Iris pigment epithelial cell (primary cell): ENCODE measurements at places on chromosomes 12 and 14.

DNA sequence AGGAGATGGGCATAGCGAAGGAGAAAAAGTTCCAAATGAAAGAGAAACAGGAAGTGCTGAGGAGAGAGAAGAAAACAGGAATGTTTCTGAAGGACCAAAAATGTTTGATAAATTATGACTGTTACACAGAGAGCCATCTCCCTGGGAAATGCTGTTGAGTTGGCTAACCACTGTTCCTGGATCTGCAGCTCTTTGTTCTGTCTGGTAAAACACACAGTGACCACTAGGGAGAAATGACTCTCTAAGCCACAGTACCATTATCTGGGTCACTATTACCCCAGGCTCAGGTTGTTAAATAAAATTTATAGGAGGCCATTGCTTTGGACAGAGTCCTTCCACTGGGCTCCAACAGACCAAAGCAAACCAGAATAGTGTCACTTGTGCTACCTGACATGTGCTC is 219.3 kb downstream of the CRADD start:
- DNase-seq, result peak; percentile 28

DNA sequence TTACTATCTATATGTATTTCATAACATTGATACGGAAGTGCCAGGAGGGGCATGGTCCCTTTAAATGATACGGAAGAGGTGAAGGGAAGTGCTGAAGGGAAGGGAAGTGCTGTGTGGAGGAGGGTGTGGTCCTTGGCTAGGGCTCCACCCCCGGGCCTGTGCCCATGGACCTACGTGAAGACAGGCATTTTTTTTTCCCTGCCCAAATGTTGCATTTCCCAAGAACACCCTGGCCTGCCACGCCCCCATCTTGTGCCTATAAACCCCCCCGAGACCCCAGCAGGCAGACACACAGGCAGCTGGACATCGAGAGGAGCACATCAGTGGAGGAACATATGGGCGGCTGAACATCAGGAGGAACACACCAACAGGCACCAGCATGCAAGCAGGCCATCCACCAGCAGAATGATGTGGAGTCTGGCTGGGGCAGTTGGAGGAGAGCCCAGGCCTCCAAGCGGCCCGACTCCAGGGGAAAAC is 134.1 kb downstream of the SLC41A2 start:
- DNase-seq, result no peak

GRCh38 chr12:98483621-98484503 is 31.5 kb upstream of the TMPO start:
- DNase-seq, result no peak

DNA sequence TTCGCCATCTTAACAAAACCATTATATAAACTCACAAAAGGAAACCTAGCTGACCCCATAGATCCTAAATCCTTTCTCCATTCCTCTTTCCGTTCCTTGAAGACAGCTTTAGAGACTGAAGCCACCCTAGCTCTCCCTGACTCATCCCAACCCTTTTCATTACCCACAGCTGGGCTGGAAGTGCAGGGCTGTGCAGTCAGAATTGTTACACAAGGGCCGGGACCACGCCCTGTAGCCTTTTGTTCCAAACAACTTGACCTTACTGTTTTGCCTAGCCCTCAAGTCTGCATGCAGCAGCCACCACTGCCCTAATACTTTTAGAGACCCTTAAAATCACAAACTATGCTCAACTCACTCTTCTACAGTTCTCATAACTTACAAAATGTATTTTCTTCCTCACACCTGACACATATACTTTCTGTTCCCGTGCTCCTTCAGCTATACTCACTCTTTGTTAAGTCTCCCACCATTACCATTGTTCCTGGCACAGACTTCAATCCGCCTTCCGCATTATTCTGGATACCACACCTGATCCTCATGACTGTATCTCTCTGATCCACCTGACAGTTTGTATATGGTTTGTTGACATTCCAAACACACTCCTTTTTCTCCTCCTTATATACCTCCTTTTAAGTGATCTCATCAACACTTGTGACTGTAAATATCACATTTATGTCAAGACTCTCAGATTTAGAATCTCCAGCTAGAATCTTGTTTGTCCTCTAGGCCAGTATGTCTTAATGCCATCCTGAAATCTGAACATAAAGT is 208.7 kb downstream of the KITLG start:
- peak; percentile 38 for DNase-seq

DNA sequence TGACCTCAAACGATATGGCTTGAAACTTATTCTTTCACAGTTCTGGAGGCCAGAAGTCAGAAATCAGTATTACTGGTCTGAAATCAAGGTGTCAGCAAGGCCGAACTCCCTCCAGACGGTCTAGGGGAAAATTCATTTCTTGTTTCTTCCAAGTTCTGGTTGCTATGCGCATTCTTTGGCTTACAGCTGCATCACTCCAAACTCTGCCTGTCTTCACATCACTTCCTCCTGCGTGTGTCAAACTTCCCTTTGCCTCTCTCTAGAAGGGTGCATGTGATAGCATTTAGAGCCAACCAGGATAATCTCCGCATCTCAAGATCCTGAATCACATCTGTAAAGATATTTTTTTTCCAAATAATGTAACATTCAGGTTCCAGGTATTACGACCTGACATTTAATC is 62.8 kb downstream of the DENND5B start:
- no peak for DNase-seq

GRCh38 chr14:55301437-55302121 is 30.4 kb downstream of the FBXO34 start:
- DNase-seq, result peak; percentile 80

- no peak for DNase-seq
These were observed 94.6 kb downstream of the TMEM30B start for GRCh38 chr14:61186341-61187195.

- peak; percentile 75 for DNase-seq
These were observed 13.5 kb downstream of the PHLDA1 start for GRCh38 chr12:76018111-76018510.

- DNase-seq, result peak; percentile 34
These were observed 79.8 kb downstream of the SRRM4 start for GRCh38 chr12:119060847-119061796.

DNA sequence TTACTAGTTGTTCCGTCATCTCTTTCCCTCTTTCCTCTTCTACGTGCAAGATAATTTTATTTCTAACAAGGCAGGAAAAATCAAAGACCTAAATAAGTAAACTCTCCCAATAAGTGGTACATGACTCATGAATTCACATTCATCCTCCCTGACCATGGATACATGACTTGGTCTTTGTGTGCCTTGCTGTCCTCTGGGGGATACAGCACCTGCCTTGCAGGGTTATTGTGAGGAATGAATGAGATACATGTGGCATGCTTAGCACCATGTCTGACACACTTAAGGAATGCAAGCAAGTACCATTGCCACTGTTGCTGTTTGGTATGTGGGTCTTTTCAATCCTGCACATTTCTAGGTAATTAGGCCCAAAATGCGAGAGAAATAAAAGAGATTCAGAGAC is 208.4 kb downstream of the DPF3 start:
- DNase-seq, result no peak

DNA sequence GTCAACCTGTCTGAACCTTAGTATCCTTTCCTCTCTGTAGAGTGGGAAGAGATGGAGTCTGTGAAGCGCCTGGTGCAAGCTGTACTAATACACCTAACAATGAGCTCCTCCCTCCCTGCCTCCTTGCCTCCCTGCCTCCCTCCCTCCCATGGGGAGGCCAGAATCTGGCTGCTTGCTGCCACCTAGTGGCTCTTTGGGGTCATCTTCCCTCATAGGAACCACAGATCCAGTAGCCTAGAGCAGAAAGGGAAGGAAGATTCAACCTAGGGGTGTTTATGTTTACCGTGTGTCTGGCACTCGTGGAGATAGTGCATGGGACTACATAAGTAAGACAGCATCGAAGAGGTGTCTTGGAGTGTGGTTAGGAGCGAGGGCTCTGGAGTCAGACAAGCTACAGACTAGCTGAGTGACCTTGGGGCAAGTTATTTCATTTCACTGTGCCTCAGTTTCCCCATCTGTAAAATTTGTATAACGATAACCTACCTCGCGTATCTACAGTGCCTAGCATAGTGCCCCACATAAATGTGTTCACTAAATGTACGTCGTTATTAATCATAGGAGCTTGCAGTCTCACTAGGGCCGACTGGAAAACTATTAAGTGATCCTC is 35.5 kb upstream of the TSPAN9 start:
- DNase-seq, result peak; percentile 78

- DNase-seq, result no peak
These were observed 51.4 kb upstream of the GPR132 start for GRCh38 chr14:105116451-105117256.

GRCh38 chr12:54273981-54274380 is 5.9 kb downstream of the CBX5 start:
- no peak for DNase-seq

GRCh38 chr12:132222096-132222807 is 78.0 kb downstream of the NOC4L start:
- peak; percentile 17 for DNase-seq

- no peak for DNase-seq
These were observed 165.0 kb downstream of the OTOGL start for GRCh38 chr12:80264386-80264785.

GRCh38 chr12:92442782-92443181 is 260.0 kb upstream of the PLEKHG7 start:
- DNase-seq, result no peak

- DNase-seq, result no peak
These were observed 5.2 kb downstream of the PIWIL1 start for GRCh38 chr12:130342842-130343241.

- peak; percentile 7 for DNase-seq
These were observed 15.6 kb upstream of the CALM1 start for GRCh38 chr14:90381011-90381786.

- DNase-seq, result no peak
These were observed 46.6 kb upstream of the ZDHHC17 start for GRCh38 chr12:76717314-76717713.

GRCh38 chr12:5201554-5202218 is 158.0 kb downstream of the KCNA5 start:
- no peak for DNase-seq

DNA sequence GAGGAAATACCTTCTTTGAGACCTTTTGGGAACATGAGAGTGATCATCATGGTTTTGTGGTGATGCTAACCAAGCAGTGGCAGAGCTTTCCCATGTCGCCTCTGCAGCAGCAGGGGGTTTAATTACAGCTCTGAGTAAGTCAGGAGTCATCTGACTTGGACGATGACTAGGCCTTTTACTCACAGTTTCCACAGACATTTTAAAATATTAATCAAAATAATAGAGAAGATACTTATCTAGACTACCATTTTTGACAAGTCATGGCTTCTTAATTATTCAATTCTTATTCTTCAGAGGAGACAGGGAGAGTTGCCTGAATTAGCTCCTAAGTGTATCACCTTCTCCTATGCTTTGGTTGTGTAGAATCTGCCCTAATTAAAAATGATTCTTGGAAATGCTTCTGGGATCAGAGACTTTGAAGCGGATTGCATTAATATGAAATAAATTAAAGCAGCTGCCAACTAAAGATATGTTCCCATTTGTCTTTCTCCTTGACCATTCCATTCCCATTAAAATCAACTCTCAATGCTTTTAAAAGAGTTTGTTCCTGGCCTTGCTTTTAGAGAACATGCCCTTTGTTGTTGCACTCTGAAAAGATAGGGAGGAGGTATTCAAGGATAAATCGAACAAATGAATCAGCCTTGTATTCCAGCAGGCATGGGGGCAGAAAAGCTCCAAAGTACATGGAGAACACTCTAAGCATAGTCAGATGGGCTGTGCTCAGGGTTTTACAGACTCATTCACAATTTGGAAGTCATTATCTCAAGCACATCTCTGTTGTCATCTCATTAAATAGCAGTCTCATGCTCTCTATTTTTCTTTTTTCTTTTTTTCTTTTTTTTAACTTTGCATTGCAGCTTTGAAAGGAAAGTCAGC is 7.7 kb upstream of the IFNG-AS1 start:
- peak; percentile 93 for DNase-seq

GRCh38 chr14:77601846-77602619 is 14.4 kb downstream of the SPTLC2 start:
- DNase-seq, result no peak

DNA sequence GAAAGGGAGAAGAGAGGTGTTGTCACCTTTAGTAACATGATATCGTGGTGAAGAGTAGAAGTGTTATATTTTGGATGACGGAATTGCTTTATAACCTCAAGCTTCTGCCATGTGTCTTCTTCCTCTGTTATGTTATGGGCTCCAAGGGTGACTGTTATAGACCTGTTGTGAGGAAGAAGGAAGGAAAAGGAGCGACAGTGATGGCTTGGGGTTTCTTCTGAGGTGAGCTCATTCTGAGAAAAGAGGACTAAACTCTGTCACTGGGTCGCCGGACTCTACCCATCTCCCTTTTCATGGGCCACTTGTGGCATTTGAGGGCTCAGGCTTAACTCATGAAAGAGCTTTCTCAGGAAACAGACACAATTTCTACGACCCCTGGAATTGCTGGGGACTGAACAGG is 1.6 kb downstream of the CMA1 start:
- no peak for DNase-seq

DNA sequence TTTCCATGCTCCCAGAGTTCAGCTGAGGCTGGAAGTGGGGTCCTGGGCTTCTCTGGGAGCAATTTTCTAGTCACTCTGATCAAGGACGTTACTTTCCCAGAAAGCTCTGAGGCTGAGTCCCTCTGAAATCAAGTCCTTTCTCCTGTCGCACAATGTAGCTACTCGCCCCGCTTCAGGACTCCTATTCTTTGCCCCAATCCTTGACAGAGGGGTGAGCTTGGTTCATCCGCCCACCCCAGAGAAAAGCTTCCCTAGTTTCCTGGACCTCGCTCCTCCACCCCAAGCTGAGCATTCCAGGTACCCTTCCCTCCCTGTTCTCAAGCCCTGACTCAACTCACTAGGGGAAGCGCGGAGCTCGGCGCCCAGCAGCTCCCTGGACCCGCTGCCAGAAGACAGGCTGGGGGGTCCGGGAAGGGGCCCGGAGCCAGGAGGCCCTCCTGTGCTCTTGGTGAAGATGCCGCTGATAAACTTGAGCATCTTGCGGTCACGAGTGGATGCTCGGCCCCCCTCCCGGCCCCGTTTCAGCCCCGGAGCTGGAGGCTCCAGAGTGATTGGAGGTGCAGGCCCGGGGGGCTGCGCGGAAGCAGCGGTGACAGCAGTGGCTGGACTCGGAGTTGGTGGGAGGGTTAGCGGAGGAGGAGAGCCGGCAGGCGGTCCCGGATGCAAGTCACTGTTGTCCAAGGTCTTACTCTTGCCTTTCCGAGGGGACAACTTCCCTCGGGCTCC is 1.6 kb downstream of the AGAP2 start:
- no peak for DNase-seq

- no peak for DNase-seq
These were observed 21.2 kb downstream of the ZBTB42 start for GRCh38 chr14:104821971-104822608.

- DNase-seq, result no peak
These were observed 30.7 kb downstream of the TESC start for GRCh38 chr12:117068492-117068891.

GRCh38 chr14:25010471-25010870 is 39.5 kb downstream of the STXBP6 start:
- DNase-seq, result peak; percentile 9

- DNase-seq, result no peak
These were observed 131.0 kb downstream of the NCOR2 start for GRCh38 chr12:124436366-124436765.

- DNase-seq, result peak; percentile 92
These were observed 211.3 kb upstream of the KRR1 start for GRCh38 chr12:75722714-75723200.

DNA sequence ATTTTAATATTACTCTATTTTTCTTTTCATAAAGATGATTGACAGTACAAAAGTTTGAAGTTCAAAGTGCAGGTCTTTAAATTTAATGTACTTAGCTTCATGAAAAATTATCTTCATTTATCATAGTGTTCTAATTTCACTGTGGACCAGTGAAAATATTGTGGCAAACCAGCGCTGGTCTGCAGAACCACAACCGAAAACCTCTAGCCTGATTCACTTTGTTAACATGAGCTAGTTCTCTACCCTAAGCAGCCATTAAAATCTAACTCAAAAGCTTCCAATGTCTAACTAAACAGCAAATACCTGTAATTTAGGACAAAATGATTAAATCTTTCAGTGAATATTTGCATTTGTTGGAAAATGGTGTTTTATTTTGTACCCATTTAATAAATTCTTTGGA is 161.1 kb upstream of the TMTC2 start:
- DNase-seq, result no peak
